ENCODE measurements at places on chromosomes 11 and 22.

- DNase-seq: no peak
These were observed 35.5 kb downstream of the TREH start for GRCh38 chr11:118643995-118644345.

- DNase-seq: no peak
These were observed 23.3 kb downstream of the ZBTB16 start for GRCh38 chr11:114082767-114083181.

DNA sequence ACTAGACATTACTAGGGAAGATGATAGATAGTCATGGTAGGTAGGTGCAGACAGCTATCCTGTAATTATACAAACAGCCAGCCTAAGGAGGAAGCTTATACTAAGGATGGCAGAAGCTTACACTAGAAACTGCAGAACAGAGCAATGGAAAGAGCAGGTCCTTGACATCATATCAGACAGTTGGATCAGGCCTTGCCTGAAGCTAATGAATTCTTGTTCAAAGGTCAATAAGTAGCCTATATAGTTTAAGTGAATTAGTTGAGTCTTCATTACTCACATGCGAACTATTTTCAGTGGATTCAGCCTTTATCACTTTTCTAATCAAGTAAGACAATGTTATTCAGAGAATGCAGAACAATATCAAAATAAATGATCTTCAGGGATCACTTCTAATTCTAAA, 22.3 kb upstream of the GRK3 start:
- DNase-seq: no peak

DNA sequence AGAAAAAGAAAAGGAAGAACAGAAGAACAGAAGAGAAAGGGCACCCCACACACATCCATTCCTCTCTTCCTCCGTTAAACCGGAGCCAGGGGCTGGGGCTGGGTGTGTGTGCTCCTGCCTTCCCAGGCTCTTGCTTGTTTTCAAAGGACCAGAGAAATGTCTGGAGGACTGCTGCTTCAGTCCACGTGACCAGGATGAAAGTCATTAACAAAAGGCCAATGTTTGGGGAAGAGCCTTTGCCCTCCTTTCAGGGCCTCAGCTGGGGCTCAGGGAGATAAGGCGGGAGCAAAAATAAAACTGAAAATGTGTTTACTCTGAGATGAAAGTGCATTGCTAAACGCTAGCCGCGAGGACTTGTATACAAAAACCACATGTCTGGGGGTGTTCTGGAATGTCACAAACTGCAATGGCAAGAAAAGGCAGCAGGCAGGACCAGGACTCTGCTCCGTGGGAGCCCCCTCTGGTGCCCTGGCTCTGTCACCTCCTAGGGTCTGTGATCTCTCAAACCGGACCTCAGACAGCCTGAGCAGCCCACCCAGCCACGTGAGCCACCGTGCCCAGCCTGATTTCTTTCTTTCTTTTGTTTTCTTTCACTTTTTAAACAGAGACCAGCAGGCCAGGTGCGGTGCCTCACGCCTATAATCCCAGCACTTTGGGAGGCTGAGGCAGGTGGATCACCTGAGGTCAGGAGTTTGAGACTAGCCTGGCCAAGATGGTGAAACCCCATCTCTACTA, 31.6 kb upstream of the MYH9 start:
- DNase-seq: no peak

GRCh38 chr11:76234416-76235232, 28.3 kb upstream of the WNT11 start:
- DNase-seq: no peak

DNA sequence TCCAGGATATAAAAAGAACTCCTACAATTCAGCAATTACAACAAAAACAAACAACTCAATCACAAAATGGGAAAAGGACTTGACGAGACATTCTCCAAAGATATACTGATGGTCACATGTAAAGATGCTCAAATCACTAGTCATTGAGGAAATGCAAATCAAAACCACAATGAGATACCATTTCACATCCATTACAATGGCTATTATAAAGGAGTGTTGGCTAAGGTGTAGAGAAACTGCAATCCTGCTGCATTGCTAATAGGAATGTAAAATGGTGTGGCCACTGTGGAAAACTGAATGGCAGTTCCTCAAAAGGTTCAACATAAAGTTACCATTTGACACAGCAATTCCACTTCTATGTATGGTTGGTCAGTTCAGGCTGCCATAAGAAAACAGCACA, 11.8 kb upstream of the TBCEL start:
- no peak for DNase-seq

DNA sequence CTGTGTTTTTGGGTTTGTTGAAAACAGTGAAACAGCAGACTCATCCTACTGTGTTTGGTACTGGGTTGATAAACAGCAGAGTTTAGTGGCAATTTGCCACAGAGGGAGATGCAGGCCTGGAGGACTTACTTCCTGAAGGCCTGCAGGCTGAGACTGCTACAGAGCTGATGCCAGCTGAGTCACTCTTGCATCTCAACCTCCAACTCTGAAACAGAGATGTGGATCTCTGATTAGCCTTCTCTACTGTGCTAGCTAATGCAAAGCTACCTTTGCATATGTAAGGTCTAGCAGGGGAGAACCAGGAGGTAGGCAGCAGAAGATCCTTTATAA, 14.3 kb downstream of the ATP5MG start:
- no peak for DNase-seq

DNA sequence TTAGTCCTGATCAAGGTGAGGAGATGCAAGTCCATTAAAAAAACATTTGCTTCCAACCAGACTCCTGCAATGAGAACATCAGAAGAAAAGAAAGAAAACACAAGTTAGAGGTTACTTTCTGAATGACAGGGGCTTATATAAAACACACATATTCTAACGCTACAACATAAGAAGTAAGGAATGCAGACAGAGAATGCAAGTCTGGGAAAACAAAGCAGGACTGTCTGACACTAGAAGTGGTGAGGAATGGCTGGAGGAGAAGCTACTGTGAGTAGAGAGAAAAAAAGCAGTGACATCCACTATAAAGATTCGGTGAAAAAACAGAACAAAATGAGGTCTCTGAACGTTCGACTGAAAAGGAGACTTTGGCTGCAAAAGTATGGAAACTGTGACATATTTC, 12.3 kb downstream of the TMEM216 start:
- no peak for DNase-seq

GRCh38 chr22:32052936-32053791, 10.1 kb downstream of the SLC5A1 start:
- no peak for DNase-seq

- no peak for DNase-seq
These were observed 55.7 kb upstream of the SHANK2 start for GRCh38 chr11:71307811-71308645.

- DNase-seq: no peak
These were observed 38.7 kb upstream of the NARS2 start for GRCh38 chr11:78613378-78613813.

GRCh38 chr11:95715777-95716241, 73.8 kb downstream of the FAM76B start:
- DNase-seq: peak; percentile 38

- DNase-seq: no peak
These were observed 122.4 kb downstream of the FEZ1 start for GRCh38 chr11:125373426-125374391.

- DNase-seq: no peak
These were observed 25.3 kb upstream of the SESN3 start for GRCh38 chr11:95256321-95256779.

DNA sequence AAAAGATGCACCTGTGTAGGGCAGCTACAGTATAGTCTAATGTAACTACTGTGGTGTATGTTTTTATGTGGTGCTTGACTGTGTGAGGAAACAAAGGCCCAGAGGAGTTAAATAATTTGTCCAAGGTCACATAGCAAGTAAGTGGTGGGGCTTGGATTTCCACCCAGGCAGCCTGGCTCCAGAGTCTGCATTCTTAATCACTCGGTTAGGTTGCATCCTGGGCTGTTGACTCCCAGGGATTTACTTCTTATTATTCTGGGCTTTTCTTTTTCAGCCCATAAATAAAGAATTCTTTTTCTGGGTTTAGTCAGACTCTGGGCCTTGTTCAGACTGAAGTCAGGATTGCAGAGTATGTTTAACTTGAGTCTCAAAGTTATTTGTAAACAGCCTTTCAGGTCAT, 82.1 kb downstream of the ARHGAP42 start:
- no peak for DNase-seq

DNA sequence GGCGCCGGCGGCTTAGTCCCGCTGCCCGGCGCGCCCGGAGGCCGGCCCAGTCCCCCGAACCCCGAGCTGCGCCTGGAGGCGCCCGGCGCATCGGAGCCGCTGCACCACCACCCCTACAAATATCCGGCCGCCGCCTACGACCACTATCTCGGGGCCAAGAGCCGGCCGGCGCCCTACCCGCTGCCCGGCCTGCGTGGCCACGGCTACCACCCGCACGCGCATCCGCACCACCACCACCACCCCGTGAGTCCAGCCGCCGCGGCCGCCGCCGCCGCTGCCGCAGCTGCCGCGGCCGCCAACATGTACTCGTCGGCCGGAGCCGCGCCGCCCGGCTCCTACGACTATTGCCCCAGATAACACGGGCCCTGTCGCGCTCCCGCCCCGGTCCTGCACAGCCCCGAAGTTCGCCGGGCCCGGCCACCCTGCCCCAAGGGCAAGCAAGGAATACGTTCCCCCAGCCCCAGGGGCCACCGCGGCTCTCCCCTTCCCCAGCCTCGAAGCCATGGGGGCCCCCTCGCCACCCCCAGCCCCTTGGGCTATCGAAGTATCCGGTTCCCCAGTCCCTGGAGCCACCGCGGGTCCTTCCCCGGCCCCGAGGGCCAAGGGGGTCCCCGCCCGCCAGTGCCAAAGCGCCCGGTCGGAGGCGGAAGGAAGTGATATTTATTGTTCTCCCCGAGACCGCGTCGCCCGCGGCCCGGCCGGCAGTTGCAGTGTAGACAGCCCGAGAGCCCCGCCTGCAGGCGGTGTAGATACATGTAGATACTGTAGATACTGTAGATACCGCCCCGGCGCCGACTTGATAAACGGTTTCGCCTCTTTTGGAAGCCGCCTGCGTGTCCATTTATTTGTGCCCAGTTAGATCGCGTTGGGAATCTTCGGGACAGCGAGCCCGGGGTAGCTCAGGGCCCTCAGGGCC, 6.2 kb downstream of the TBX1 start:
- DNase-seq: peak; percentile 66

GRCh38 chr11:269146-269890, 8.9 kb upstream of the NLRP6 start:
- DNase-seq: peak; percentile 45
